ENCODE measurements at places on chromosomes 16 and 17.

GRCh38 chr16:12150600-12150999, 174.1 kb downstream of the SNX29 start:
- DNase-seq: no peak

DNA sequence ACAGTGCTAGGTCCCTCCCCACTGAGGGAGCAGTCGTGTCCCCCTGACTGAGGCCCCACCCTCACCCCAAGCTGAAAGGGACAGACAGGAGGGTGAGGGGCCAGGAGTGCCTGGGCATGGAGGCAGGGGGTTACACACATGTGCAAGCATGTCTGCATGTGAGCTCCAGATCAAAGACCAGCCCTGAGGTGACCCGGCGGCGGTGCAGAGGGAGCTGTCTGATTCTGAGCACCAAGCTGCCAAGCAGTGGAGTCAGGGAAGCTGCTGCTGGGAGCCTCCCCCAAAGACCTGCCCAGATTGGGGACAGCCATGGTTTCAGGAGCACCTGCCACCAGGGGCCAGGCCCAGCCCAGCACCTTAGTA, 5.5 kb downstream of the DLX3 start:
- no peak for DNase-seq

GRCh38 chr17:83137523-83137922, 58.1 kb downstream of the METRNL start:
- no peak for DNase-seq

DNA sequence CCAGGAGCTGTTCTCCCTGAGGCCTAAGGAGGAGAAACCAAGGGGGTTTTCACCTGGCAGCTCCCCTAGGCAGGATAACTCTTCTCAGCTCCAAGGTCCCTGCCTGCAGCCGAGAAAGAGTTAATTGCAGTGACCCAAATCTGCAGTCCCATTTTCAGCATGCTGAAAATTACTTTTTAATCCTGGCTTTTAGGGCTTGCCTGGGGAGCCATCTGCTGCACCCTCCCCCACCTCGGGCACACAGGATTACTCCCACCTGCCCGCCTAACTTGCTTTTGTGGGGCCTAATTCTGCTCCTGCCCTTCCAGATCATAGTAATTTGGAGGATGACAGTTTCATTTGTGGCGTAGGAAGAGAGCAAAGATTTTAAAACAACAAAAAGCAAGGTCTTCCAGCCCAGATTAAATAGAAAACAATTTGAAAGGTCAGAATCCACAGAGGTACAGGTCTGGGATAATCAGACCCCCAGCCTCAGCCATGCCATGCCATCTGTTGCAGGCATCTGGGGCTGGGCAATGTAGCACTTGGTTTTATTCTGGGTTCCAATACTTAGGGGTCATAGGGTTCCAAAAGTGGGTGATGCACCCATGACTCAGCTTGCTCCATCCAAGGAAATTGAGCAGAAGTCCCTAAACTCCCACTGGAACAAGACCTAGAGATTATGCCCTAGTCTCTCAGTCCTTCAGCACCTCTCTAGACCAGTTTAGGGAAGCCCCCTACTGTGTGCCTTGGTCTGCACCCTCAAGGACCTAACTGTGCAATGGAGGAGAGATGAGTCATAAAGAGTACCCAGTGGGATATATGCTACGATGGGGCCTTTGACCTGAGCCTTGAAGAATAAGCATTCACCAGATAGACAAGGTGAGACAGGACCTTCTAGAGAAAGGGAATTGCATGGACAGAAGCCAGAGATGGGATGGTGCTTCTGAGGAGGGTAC, 64.5 kb upstream of the NLK start:
- DNase-seq: no peak

- no peak for DNase-seq
Measured at GRCh38 chr16:11605891-11606290, 19.2 kb upstream of the LITAF start.

DNA sequence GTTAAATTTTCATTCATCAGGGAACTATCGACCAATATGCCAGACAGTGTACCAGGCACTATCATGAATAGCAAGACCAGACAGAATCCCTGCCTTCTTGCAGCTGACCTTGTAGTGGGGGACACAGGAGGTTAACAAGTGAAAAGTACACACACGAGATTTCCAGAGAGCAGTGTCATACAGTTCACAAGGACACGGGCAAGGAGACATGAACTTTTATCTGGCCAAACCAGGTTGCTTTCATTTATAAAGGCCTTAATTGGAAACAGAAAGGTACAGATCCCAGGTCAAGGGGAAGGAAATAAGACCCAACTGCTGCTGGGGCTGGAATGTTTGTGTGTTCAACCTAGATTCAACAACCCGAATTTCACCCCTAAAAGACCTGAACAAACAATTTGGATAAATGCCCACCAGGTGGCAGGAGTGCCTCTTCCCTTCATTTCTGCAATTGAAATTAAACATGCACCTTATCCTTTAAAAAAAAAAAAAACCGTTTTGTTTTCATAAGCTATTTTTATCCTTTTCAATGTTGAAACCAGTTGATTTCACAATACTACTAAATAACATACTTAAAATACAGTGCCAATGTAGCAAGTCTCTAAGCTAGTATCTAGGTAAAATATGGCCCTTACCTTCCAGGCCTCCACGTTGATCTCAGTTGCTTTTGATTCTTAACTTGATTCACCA, 65.9 kb downstream of the EMP2 start:
- DNase-seq: peak; percentile 63

GRCh38 chr16:23962001-23962400, 126.2 kb downstream of the PRKCB start:
- no peak for DNase-seq

DNA sequence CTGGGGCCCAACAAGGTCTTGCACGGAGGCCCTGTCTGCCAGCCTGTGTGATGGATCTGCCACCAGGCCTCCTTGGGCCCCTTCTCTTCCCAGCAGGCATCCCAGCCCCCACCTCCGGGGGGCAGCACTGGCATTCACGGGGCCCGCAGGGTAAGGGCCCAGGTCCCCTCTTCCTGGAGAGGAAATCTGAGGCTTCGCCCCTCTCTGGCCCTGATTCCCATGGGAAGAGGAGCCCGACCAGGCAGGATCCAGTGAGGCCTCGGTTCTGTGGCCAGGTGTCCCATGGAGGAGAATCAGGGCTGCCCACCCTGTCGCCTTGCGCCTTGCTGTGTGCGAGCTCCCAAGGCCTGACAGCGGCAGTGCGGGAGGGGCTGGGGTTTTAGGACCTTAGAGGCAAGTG, 48.4 kb downstream of the PDPK1 start:
- no peak for DNase-seq

DNA sequence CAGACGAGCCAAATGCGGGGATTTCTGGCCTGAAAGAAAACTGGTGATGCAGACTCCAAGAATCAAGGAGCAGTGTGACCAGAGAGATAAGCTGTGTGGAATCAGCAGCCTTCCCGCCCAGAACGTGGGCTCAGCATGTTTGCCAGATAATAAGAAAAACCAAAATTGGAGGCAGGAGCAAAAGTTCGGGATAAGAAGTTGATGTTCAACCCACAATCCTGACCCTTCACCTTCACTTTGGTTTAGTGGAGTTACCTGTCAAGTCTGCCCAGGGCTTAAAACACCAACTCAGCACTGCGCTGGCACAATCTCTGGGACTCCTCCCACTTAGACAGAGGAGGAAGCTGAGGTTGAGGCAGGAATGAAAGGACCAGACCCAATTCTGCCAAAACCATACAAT, 3.1 kb downstream of the SLC43A2 start:
- DNase-seq: no peak

DNA sequence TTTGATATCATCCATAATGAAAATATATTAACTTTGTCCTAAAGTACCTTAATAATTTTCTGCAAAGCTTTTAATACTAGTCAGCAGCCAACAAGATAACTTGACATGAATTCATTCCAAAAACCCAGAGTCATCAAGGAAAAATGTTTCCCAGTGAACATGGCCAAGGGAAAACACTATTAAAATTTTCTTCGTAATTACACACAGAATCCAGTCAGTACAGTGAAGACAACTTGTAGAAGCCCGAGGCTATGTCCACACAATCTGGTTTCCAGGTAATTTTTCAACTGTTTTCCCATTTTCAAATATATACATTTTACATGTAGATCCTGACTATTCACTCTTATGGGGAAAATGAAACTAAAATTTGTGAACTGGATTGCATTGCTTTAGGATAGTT, 600.9 kb downstream of the CDH8 start:
- DNase-seq: peak; percentile 3

GRCh38 chr17:68301438-68301959, 10.2 kb downstream of the ARSG start:
- no peak for DNase-seq

GRCh38 chr17:37417852-37418251, 11.2 kb downstream of the TADA2A start:
- DNase-seq: no peak

GRCh38 chr17:61491981-61492380, 39.8 kb downstream of the TBX4 start:
- DNase-seq: no peak

DNA sequence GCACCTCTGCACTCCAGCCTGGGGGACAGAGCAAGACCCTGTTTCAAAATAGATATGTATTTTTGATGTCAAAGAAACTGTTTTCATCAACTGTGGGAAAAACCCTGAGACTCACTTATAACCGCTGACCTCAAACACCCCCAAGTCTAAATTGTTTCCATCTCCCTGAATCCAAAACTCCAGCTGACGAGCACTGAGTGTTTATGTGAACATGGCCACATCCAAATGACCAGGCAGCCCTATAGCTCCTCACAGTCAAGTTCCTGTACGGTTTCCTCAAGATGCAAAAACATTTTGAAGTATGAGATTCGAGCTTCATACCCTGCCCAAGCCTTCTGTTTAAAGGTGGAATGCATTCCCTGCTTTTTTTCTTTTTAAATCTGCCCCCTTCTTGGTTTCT, 45.3 kb upstream of the ZCCHC14 start:
- peak; percentile 56 for DNase-seq

DNA sequence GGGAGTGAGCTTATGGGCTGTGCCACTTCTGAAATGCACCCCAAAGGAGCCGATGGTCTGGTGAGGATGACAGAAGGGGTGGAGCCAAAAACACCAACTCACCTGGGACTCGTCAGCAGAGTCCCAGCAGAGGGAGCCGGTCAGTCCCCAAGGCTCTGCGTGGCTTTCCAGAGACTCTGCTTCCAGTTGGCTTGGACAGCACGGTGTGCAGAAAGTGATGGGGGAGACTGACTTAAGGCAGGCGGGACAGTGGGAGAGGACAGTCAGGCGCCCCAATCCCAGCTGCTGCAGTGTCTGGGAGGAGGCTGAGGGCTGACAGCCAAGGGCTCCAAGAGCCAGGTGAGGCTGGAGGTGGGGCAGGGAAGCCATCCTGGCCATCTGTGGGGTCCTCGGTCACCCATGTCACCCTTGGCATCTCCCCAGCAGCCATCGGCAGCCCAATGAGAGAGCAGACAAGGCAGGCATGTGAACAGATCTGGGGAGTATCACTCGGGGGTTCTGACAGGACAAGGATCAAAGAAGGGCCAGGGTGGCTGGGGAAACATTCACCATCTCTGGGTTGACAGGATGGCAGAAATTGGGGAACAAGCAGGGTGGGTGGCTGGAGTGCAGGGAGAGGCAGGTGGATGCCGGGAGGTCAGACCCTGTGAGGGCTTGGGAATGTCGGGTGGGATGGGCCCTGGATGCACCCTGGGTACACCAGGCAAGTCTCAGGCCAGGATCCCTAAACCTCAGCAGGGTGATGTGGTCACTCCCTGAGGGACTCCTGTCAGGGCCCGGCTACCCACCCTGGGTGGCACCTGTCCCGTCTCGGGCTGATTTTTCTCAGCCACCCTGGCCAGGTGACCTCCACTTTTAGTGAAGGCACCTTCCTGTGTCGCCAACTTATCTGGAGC, 8.9 kb upstream of the KRTAP17-1 start:
- peak; percentile 62 for DNase-seq

GRCh38 chr17:16975277-16975651, 3.3 kb upstream of the TNFRSF13B start:
- DNase-seq: no peak

GRCh38 chr17:59365383-59365981, 34.0 kb downstream of the YPEL2 start:
- no peak for DNase-seq
